SK-N-DZ (cell line): ENCODE measurements at places on chromosomes 6 and 20.

DNA sequence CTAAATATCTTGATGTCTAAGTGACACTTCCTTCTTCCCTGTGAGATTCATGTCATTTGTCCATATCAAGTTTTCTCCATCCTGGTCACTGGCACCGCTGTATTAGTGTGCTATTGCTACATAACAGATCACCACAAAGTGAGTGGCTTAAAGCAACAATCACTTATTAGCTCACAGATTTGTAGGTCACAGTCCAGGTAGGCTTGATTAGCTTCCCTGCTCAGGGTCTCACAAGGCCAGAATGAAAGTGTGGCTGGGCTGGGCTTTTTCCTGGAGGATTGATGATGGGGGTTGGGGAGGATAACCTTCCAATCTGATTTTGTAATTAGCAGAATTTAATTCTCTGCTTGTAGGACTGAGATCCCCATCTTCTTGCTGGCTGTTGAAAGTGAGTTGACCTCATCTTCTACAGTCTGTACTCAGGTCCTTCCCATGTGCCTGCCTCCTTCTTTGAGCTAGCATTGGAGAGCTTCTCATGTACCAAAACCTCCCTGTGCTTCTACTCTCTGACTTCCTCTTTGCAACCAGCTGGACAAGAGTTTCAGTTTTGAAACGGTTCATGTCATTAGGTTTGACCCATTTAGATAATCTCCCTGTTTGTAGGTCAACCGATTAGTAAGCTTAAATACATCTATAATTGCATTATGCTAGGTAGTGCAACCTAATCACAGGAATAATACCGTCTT, 152.4 kb upstream of the MAN1A1 start:
- DNase-seq: peak; percentile 87

DNA sequence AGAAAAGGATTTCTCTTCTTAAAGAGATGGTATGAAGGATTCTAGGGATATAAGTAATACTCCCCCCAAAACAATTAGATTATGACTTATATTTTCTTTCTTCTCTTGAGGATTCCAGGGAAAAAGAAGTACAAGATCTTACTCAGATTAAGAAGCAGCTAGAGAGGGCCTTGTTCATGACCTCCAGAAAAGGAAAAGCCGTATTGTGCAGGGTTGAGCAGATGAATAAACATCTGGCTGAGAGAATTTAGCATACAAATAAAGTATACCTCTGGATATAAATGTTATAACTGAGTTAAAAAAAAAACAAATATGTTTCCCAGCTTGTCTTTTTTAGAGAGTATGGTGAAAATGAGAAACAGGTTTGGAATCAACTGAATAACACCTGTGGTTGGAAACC, 11.3 kb downstream of the MYO6 start:
- DNase-seq: no peak

DNA sequence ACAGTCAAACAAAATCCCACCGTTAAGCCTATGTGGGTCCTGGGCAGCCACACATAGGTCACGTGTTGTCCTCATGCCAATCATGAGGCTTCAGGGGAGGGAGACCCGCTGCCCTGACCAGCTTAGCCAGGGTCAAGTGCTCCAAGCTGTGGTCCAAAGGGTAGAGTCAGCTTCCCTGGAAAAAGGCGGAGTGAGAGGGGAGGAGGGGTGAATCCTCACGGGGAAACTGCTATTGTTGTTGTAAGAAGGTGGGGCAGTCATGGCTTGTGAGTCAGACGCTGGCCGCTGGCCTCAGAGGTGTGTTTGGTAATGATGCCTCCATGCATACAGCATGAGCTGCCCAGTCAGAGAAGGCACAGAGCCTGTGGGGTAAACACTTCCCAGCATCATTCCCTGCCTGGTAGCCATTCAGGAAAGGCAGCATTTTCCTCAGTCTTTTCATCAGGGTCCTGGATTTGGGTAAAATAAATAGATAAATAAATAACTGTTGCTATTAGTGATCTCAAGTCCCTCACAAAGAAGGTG, 8.7 kb downstream of the CST3 start:
- DNase-seq: no peak

GRCh38 chr6:168310403-168310802, 9.2 kb downstream of the DACT2 start:
- DNase-seq: no peak

DNA sequence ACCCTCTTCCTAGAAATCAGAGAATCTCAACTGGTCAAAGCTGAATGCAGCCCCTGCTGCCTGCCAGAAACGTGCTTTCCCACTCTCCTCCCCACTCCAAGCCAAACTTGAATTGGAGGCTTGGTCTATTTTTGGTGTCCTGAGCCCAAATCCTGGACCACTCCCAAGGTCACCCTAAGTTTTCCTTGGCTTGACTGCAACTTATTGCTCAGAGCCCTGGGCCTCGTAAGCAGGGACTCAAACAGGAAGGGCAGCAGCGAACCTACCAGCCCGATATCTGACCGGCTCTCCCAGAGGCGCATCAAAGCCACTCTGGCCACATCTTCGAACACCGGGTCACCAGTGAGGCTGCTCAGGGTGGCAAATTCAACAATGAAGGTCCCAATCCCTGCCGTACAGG, 12.7 kb downstream of the EDEM2 start:
- no peak for DNase-seq

- no peak for DNase-seq
Observed at GRCh38 chr20:18971121-18971520, 157.5 kb downstream of the SCP2D1 start.

GRCh38 chr6:145629478-145629877, 105.8 kb downstream of the EPM2A start:
- no peak for DNase-seq

DNA sequence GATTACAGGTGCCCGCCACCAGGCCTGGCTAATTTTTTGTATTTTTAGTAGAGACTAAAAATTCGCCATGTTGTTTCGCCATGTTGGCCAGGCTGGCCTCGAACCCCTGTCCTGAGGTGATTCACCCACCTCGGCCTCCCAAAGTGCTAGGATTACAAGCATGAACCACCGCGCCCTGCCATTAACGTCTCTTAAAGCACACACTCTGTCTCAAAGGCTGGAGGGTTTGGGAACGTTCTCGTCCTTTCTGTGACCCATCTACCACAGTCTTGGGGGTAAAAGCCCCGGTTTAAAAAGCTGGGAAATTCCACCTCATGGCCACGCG, 57.8 kb upstream of the ARID1B start:
- no peak for DNase-seq

- DNase-seq: no peak
Observed at GRCh38 chr6:28791002-28791383, 132.8 kb downstream of the TRIM27 start.

- no peak for DNase-seq
Observed at GRCh38 chr6:27851440-27851839, 60.8 kb downstream of the OR2B2 start.
